ENCODE measurements at places on chromosomes 1 and 21.

DNA sequence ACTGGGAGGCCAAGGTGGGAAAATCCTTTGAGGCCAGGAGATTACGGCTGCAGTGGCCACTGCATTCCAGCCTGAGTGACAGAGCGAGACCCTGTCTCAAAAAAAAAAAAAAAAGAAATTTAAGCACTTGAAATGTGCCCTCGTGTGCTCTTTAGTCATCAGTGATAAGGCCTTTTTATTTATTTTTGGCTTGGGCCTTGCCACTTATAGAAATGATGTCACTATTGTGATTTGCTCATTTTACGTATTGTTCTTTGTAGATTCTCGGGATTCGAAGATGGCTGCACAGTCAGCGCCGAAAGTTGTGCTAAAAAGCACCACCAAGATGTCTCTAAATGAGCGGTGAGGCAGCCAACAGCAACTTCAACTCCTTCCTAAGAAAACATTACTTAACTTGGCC, 2.4 kb downstream of the CHTOP start:
- no peak for DNase-seq

GRCh38 chr1:16241221-16241708, 4.3 kb upstream of the CPLANE2 start:
- DNase-seq: no peak

- DNase-seq: no peak
Observed at GRCh38 chr1:209657140-209657879, 5.1 kb upstream of the LAMB3 start.

- no peak for DNase-seq
Observed at GRCh38 chr1:68234094-68234493, 1.8 kb upstream of the WLS start.

GRCh38 chr1:17198476-17199258, 6.3 kb upstream of the PADI1 start:
- DNase-seq: peak; percentile 10

Data from activated B cell treated with CpG ODN at 0.5 μM for 24 hours (primary cell).